Forelimb muscle (tissue), 1 donor: ENCODE measurements at places on chromosomes 16 and 17. TPM values are rescaled to one million over a fixed set of nuclear protein-coding genes. Genes with fewer than 3 reads are reported as not detected.

DNA sequence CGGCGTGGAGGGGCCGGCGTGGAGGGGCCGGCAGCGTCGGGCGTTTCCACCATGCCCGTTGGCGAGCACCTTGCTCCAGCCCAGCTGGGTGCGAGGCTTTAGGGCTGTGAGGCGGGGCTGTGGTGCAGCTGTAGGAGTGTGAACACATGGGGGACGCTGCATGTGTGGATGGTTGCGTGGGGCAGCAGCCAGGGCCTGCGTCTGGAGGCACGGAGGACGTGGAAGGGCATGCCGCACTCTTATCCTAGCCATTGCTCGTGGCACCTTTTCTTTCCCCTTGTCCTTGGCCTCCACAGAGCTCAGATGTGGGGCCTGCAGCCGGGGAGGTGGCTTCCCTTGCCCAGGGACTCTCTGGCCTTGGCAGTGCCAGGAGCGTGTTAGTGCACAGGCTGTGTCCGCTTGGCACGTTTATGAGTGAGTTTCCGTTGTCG, 47.8 kb downstream of the PDPK1 start:
- no peak for DNase-seq

- DNase-seq: no peak
Measured at GRCh38 chr17:10171122-10171571, 27.3 kb downstream of the GAS7 start.

DNA sequence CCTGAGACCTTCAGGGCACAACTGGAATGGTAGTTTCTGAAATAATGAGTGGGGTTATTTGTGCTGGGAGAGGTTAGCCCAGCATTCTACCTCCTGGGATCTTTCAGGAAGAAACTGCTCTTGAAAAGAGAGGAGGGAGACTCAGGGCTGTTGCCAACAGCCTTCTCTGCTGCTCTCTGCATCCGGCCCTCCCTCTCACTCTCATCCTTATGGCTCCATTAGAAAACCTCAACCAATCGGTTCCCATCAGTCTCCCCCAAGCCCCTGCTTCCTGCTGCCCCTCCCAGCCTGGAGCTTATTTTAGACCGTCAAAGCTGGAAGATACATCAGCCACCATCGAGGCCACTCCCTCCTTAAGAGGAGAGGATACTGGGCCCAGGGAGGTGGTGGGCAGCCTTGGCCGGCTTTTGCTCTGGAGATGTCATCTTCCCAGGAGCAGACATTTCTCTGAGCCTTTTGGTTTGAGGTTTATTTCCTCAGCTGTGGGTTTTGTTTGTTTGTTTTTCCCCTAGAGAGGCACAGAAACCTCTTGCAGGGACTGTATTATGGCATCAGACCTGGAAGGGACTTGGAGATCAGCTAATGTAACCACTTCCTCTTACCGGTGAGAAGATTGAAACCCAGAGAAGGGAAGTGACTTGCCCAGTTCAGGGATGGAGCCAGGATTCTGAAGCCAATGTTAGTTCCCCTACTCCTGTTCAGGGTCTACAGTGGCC, 2.7 kb downstream of the MPRIP start:
- peak; percentile 68 for DNase-seq

DNA sequence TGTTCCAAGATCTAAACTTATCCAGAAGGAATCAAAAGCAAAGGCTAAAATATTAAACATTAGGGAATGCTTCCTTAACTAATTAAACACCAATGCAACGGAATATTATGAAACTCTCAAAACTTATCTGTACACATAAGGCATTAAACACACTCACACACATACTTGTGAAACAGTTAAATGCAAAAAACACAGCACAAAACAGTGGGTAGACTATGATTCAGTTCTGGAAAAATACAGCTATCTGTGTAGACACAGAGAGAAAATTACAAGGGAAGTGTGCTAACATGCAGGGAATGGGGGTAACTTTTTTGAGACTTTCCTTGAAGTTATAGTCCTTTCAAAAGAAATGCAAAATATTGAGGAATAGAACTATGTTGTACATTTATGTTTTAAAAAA, 36.7 kb upstream of the CCL1 start:
- DNase-seq: no peak

DNA sequence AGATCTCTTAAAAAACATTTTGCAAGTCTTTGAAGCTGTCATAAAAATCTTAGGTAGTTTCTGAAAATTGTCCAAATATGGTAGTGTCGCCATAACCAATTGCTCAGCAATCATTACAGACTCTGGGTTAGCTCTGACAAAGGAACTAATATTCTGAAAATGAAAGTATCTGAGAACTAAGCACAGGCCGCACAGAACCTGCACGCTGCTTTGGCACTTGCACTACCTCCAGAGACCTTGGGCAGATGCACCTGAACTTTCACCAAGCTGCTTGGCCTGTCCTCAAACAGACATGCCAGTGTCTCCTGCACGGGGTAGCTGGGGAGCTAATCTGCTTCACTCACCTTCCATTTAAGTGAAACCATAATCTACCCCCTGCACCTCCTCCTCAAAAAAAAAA, 317.0 kb downstream of the MAF start:
- no peak for DNase-seq

DNA sequence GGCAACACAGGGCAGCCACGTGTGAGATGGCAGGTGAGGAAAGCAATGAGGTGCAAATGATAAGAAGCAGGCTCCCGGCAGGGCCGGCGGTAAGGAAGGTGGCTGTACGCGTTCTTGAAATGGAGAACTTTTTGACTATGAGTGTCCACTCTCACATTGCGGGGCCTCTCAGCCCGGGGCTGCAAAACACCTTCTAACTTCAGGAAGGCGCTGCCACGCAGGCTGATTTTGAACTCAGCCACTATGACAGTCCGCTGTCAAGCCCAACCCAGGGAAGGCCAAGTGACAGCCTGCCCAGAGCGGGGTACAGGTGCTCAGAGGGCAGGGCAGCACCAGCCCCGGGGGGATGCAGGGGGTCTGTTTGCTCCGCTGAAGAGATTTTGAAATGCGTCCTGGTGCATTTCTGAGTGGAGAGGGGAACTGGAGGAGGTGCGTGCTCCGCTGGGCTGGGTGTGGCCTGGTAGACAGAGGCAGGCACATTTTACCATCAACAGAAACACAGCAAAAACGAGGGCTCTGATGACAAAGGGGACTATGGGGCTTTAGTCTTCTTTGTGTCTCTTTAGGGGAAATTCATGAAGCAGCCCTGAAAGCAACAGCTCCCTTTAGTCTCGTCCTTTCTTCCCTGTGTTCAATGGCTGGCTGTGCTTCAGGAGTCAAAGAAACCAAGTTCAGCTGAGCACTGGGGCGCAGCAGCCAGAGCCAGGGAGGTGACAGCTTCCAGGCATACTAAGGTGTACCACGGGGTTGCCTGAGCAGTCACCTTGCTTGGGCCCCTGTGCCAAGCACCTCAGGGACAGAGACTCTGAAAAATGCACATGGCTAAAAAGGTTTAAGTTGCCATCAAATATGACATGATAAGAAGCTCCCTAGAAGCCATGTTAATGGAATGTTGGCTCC, 14.6 kb upstream of the SREBF1 start:
- DNase-seq: no peak

- DNase-seq: no peak
Measured at GRCh38 chr17:65756760-65757159, 195.3 kb upstream of the AXIN2 start.

GRCh38 chr16:3471518-3472176, 23.6 kb downstream of the C16orf90 start:
- DNase-seq: no peak

DNA sequence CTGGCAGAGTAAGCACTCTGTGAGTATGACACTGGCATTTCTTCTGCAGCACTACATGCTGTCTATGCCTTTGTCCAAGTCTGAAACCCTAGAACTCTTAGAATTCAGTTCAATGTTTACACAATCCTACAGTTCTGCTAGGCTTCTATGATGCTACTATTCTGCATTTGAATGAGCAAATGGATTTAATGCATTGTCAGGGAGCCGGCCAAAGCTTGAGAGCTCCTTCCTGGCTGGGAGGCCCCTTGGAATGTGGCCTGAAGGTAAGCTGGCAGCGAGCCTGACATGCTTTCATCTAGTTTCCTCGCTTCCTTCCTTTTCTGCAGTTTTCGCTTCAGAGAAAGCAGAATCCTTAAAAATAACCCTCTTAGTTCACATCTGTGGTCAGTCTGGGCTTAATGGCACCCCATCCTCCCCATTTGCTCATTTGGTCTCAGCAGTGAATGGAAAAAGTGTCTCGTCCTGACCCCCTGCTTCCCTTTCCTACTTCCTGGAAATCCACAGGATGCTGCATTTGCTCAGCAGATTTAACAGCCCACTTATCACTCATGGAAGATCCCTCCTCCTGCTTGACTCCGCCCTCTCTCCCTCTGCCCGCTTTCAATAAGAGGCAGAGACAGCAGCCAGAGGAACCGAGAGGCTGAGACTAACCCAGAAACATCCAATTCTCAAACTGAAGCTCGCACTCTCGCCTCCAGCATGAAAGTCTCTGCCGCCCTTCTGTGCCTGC, at the start of gene CCL2:
TSS of gene CCL2 (plus strand) at position 635 of the 730 bp plus-strand sequence. CDS start at position 700, 65 bp downstream.
- DNase-seq: peak; percentile 81

DNA sequence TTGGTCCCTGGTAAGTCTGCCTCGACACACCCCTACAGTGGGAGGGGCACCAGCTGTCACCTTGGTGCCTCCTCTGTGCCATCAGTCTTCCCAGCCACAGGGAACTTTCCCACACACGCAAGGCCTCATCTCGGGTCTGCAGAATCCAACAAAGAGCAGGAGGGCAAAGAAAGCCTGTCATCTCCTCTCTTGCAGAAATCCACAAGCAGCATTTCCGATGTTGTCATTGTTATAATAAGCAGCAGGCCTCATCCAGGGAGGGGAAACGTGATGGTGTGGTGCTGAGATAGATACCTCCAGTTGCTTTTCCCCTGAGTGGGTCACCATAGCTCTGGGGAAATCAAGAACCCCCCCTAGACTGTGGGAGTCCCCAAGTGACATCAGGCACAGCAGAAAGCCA, 110.4 kb downstream of the CMIP start:
- DNase-seq: no peak

DNA sequence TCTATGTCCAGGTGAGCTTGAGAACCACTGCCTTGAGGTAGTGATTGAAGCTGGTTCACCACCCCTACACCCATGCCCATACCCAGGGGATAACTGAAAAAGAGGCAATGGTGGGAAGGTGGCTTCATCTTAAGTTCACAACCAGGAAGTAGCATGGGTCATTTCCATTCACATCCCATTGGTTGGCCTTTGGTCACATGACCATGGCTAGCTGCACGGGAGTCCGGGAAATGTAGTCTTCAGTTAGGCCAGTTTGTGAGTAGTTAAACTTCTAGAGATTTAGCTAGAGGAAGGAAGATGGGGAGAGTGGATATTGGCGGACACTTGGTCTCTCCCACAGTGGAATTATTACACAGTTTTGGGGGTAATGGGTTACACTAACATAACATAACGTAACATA, 92.9 kb downstream of the RGS9 start:
- DNase-seq: no peak

DNA sequence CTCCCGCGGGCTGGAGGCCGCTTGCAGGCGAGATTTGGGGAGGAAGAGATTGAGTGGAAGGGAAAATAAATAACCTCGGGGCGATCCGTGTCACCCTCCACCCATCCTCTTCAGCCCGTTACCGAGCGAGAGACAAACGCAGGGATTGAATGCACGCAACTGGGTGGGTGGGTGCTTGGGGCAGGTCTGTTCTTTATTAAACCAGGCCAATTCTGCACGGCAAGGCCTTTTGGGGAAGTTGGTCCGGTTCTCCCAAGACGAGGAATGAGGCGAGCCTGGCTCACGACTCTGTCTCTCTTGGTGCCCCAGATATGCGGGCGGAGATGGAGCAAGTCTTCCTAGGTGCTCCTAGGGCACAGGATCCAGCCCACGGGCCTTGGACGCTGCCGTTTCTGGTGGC, 396 bp upstream of the HOXB7 start:
- no peak for DNase-seq

SCNN1B gene
- polyA plus RNA-seq: 0.16 TPM

KRT16 gene
- not detected for polyA plus RNA-seq

PRSS27 gene
- 1.4 TPM for polyA plus RNA-seq

MT2A gene
- 21.8 TPM for polyA plus RNA-seq

HBQ1 gene
- polyA plus RNA-seq: 1.4 TPM

ZNF423 gene
- polyA plus RNA-seq: 26.2 TPM

GSDMA gene
- 0.16 TPM for polyA plus RNA-seq

ST6GALNAC2 gene
- 3.3 TPM for polyA plus RNA-seq

SPATA22 gene
- polyA plus RNA-seq: 0.46 TPM

CCL18 gene
- not detected for polyA plus RNA-seq

PLEKHG4 gene
- polyA plus RNA-seq: 9.9 TPM

SCN4A gene
- 50.1 TPM for polyA plus RNA-seq

RNF112 gene
- polyA plus RNA-seq: 3.5 TPM
